ENCODE measurements at places on chromosomes 7 and 10. TPM values are rescaled to one million over a fixed set of nuclear protein-coding genes. Genes with fewer than 3 reads are reported as not detected.

DNA sequence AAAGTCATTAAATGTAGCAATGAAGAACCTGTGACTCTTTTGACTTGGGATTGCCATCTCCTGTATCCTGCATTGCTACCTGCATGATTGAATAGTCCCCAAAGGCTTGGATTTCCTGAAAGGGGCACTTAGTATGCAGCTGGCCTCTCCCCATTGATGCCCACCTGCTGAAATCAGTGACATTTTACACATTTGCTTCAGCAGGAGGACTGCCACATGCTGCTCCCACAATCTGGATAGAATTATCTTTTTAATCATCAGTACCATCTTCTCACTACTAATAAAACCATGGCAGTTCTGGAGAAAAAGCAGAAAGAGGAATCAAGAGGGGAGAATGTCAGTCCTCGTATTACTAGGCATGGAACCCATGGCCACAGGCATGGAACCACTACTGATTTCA lies 67.8 kb downstream of the SLC13A1 start:
- no peak for DNase-seq

- DNase-seq, result no peak
Observed at GRCh38 chr7:133517766-133518165, 264.9 kb downstream of the EXOC4 start.

PPP1R17 gene
- total RNA-seq, result under 0.01 TPM

DNA sequence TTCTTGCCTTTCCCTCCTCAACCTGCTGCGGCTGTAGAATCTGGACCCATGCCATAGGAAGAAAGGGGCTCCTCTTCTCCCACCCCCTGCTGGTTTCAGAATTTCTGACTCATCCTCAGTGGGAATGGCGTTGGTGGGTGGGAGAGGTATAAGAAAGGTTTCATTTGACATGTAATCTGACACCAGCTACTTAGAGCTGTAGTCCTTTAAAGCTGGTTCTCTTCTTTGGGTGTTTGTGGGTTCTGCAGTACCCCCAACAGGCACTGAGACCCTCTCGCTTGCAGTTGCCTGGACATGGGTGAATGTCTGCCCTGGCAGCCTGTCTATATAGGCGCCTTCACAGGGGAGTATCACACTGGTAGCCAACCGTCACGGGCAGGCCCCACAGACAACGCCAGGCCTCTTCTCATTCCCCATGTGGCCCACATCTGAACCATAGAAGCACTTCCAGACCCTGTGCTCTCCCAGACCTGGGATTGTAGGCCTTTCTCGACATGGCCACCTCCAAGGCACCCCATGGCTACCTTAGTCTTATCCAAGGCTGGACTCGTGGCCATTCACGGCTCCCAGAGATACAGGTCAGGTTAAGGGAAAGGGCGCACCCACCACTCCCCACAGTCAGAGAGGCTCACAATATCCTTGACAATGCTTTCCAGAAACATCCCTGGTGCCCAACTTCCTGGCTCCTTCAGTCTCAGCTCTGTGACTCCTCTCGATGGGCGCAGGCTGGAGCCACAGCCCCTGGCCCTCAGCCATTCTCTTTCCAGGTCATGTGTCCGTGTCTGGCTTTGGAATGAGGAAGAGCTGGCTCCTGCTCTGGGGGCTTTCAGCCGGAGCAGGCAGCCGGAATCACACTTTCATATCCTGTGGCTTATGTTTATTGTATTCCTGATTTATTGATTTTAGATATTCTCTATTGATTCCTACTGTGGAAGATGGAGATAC lies 17.5 kb downstream of the ZNF862 start:
- DNase-seq, result no peak

FKBP6 gene
- not detected for total RNA-seq

- no peak for DNase-seq
Observed at GRCh38 chr10:17062493-17062892, 67.1 kb downstream of the CUBN start.

DNA sequence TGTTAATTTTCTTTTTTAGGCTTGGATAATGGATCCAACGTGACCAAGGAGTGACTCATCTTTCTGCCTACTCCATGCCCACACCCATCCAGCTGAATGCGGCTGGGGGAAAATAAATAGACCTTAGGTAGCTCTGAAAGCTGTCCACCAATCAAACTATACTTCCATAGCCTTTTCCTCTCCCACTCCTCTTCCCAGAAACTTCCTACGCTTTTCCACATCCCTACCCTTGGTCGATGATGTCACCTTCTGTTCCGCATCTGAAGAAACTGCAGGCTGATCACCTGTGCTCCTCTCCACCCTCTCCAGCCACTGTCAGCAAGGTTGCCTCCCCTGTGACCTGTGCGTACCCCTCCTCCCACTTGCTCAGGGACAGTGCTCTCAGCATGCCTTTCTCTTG lies 359.8 kb upstream of the KLF6 start:
- no peak for DNase-seq

SEMA4G gene
- total RNA-seq, result 0.54 TPM

CARD11 gene
- 15.1 TPM for total RNA-seq

DNA sequence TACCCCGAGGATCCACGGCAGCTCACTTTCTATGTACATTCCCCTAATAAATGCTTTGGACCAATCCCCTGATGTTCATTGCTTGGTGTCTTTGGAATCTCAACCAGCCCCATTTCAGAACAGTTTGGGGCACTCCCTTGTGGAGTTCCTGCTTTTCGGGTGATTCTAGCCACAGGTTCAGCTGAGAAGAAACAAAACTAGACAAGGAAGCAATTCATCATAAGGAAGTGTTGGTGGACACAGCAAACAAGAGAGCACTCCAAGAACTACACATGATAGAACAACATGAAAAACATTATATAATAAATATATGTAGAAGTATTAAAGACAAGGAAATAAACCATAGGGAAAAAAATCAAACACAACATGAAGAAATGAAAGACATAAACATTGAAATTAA lies 6.0 kb upstream of the CCDC136 start:
- DNase-seq, result no peak

- DNase-seq, result no peak
Observed at GRCh38 chr10:110304394-110304779, 333 bp downstream of the SMNDC1 start.

- no peak for DNase-seq
Observed at GRCh38 chr7:7265081-7266075, 83.0 kb downstream of the C1GALT1 start.

GRCh38 chr10:109668703-109669102 lies 254.6 kb downstream of the XPNPEP1 start:
- DNase-seq, result no peak

DNA sequence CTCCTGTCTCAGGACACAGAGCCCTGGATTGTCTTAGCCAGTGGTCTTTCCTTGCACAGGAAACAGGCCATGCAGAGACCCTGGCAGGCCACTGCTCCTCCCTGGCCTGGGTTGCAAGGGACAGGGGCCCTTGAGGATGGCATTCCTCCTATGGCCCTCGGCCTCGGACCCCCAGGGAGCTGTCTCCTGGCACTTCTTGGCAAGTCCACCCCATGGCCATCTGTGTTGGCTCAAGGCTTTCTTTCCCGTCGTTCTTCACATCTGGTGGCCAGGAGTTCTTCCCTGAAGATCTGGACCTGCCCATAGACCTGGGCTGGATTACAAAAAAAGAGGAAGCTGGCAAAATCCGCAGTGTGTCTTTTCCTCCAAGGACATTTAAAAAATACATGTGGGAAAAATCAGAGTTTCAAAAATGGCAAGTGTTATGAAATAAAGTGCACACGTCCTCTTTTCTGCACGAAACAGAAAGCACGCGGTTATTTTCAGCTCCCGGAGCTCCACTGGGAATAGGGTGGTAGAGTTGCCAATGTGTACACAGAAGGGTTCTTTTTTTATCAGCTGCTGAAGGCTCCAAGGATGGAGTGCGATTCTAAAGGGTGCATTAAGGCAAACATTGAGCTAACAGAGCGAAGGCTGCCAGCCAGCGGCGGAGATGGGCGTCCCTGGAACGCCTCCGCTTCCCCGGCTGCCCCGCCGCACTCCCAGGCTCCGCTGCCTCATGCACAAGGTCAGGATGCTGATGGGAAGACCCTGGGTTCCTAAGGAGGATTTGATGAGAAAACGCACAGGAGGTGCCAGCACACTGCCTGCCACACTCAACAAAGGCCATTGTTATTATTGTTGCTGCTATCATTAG lies 62.8 kb upstream of the FAM20C start:
- no peak for DNase-seq

- DNase-seq, result no peak
Observed at GRCh38 chr7:153675131-153675530, 377.1 kb upstream of the DPP6 start.

IGF2BP3 gene
- 6.7 TPM for total RNA-seq

DNA sequence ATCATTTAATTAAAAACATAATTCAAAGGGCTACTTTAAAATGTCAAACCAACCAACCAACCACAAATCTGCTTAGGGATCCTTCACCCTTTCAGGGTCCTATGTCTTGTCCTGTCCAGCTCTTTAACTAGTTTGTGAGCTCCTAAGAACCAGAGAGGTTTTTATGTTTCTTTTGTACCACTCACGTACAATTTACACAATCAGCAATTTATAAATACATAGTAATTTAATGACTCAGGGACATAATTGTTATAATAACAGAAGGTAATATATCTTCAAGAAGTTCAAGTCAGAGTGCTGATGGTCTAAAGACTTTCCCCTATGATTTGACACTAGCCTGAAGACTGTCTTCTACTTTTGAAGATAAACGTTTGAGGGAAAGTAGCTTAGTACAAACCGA lies 16.0 kb downstream of the DHX32 start:
- DNase-seq, result no peak

AMPH gene
- not detected for total RNA-seq

DNA sequence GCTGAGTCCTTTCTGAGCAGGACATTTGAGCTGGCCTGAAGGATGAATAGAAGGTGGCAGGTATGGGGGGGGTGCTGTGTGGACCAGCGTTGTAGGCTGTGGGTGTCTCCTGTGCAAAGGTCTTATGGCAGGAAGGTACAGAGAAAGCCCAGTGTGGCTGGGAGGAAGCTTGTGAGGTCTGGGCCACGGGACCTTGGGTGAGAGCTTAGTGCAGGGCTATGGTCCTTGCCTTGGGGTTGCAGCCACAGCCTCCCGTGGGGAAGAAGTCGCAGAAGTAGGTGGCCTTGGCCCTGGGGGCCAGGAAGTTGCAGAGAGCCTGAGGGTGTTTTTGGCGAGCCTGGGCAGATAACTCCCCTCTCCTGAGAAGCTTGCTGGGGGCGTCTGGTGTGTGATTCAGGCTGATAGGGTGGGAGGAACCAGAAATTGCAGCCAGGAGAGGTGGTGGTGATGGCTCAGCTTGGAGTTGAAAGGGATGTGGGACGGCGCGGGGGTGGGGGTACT lies 172.0 kb upstream of the TNRC18 start:
- DNase-seq, result peak; percentile 71

GRCh38 chr10:113978802-113979201 lies 64.9 kb upstream of the ADRB1 start:
- no peak for DNase-seq

C10orf62 gene
- not detected for total RNA-seq

GRK5 gene
- 2.2 TPM for total RNA-seq

CACNB2 gene
- total RNA-seq, result 11.6 TPM

DNA sequence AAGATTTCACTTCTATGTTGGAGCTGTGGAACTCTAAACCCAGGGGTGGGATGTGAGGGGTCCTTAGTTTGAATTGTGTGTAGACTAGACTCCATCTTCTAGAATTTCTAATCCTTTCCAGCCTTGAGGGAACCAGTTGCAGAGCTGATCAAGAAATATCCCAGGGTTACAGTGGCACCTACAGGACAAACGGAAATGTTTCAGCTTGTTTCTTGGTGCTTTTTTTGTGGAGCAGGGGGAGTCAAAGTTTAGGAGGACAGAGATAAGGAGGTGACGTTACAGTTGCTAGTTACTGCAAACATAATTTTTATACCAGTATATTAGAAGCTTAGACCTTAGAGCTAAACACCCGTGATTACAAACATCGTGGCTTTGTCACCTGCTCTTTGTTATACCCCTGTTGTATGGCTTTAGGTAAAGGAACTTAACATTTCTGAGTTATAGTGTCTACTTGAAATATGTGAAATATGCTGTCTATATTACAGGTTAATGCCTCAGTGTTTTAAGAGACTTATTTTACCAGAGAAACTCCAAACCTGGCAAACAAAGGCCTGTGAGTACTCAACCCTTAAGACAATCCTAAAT lies 84.5 kb upstream of the DYNC1I1 start:
- peak; percentile 9 for DNase-seq

SLC16A9 gene
- 0.81 TPM for total RNA-seq

- DNase-seq, result no peak
Observed at GRCh38 chr10:7942859-7943258, 111.6 kb upstream of the GATA3 start.

- DNase-seq, result no peak
Observed at GRCh38 chr7:117041007-117041406, 87.7 kb downstream of the ST7 start.

GRCh38 chr7:41047211-41047610 lies 655.7 kb downstream of the INHBA start:
- DNase-seq, result no peak

DNA sequence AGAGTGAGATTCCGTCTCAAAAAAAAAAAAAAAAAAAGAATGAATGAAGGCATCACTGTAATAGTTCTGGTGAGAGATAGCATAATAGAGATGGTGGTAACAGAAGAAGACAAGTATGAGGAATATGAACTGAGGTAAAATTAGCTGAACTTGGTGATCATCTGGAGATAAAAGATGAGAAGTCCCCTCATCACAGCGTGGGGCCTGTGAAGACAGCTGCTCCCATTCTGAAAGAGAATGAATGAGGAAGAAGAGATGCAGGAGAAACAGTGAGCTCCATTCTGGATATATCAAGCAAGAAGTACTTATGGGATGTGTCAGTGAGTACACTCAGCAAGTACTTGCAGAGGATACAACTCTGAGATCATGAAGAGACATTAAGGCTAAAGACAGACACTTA lies 28.7 kb downstream of the ARMH3 start:
- no peak for DNase-seq

DNA sequence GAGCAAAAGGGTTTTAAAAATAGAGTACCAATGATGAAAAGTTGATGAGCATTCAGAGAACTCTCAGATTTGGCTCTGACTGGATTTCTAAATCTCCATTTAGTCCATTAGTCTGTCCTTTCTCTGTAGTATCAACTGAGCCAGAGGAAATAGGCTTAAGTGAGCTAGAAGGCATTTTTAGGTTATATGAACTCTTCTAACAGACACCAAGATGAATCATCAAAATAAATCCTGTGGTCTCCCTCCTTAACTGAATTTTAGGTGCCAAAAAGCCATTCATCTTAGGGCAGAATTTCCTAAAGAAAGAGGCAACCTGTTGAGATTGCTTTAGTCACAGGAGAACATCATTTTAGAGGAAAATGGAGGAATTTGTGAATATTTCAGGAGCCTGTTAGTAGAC lies 305.1 kb downstream of the AUTS2 start:
- peak; percentile 33 for DNase-seq

- no peak for DNase-seq
Observed at GRCh38 chr10:73506491-73506890, 10.7 kb upstream of the PPP3CB start.

All from hematopoietic multipotent progenitor cell (in vitro differentiated cells).